ENCODE measurements at places on chromosomes 13 and 19.

- no peak for DNase-seq
These were observed 594 bp downstream of the ZNF146 start for GRCh38 chr19:36215276-36216123.

DNA sequence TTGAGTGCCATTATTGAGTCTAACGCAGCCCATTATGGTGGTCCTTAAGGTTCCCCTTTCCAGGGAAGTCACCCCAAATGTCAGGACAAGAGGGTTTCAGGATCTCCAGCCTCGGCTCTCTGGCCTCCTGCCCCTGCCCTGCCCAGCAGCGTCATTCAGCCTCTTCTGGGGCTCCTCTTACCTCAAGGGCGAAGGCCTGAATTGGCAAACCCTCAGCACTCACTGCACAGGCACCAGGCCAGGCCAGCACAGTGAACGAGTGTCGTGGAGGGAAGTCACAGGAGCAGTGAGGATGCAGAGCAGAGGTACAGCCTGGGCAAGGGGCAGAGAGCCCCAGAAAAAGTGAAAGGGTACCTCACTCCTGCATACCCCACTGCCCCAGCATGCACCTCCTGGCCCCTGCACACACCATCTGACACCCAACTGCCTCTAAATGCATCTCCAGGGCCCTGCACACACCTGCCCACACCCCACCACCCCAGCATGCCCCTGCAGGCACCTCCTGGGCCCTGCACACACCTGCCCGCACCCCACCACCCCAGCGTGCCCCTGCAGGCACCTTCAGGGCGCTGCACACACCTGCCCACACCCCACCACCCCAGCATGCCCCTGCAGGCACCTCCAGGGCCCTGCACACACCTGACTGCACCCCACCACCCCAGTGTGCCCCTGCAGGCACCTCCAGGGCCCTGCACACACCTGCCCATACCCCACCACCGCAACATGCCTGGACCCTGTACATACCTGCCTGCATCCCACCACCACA, 19.8 kb downstream of the SLC25A42 start:
- DNase-seq, result no peak

- DNase-seq, result no peak
These were observed 71.8 kb downstream of the CDADC1 start for GRCh38 chr13:49319551-49319950.

DNA sequence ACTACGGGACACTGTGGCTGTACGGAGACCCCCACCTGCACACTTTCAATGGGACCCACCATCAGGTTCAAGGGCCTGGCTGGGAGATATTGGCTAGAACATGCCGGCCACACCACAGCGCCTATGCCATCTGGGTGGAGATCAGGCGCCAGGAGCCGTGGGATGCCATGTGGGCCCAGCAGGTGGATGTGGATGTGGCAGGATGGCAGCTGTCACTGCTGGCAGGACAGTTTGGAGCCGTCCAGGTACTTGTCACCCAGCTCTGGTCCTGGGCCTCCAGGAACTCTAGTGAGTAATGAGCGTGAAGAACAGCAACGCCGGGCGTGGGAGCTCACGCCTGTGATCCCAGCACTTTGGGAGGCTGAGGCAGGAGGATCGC, 15.7 kb upstream of the FXYD3 start:
- no peak for DNase-seq

- no peak for DNase-seq
These were observed 33.1 kb downstream of the HPN start for GRCh38 chr19:35074426-35075201.

- DNase-seq, result no peak
These were observed 961.8 kb upstream of the SPRY2 start for GRCh38 chr13:81302677-81303076.

DNA sequence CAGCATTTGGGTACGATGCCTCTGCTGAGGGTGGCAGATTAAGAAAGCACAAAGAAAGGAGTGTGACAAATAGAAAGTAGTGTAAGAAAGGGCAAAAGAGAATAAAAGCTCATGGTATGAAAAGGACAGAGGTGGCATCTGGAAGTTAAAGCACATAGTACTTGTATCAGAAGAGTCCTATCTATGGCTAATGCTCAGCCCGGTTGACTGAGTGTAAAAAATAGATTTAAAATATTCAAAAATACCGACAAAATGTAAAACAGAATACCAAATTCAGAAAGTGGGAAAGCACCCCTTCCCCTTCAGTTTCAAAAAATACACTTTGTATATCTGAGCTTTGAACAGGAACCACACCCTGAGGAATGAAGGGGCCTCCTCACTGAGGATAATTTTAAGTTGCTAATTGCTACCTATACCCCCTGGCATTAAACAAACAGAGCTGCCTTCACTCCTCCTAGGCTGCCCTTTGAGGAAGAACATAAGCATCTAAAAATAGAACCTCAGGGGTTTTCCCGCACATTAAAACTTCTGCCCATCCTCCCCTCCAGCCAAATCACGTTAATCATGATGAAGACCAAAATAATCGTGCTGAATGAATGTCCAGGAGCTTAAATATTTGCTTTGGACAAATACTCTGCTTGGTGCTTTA, 43.3 kb downstream of the DLEU7 start:
- no peak for DNase-seq

DNA sequence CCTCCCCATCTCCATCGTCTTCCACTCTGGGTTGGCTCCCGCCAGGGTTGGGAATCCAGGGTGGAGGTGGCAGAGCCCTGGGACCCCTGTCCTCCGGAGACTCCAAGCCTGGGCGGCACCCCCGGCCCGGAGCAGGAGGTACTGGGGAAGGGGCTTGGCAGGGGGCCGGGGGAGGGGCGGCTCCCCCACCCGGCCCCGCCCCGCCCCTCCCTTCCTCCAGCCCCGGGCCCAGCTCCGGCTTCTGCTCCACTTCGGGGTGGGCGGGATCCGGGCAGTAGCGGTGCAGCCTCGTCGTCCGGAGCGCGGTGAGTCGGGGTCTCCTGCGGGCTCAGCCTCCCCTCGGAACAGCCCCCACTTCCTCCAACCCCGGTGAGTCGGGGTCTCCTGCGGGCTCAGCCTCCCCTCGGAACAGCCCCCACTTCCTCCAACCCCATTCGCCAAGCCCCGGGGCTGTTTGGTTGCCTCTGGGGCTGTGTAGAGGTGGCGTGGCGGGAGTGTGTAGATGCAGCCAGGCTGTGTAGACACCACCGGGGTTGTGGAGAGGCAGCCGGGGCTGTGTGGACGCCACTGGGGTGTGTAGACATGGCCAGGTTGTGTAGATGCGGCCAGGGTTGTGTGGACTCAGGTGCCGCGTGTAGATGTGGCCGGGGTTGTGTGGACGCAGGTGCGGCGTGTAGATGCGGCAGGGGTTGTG, at the start of gene TMPRSS9:
Gene TMPRSS9 (plus strand): TSS at position 274 of the 694 bp plus-strand sequence. CDS start 29,521 bp downstream, outside the sequence.
- no peak for DNase-seq

DNA sequence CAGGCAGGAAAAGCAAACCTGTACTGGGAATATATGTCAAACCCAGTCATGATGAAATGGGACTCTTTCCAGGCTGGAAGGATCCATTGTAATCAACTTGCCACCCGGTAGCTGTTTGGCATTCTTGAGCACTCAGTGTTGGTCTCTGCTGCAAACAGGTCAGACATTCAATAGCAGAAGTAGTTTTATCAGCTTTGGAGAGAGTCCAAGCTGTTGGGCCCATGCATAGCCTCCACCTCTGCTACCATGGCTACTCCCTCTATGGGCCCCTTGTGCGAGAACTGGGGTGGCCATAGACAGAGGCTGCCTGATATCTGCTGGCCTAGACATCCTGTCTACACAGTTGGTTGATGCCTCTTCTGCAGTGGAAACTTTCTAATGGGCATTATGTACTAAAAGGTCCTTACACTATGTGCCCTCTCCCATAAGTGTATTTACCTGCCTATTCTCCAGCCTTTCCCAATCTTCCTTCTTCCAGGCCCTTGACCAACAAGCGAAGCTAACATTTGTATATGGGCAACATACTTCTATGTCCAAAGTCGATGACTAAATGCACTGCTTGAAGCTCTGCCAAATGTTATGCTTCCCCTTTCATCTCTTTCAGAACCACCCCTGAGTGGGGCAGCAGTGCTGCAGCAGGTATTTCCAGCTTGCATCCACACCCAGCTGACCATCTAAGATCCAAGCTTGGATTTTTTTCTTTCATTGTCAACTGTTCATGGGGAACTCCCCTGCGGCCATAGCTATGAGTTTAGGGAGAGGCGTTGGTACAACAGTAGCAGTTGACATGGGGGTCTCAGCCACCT, 5.3 kb upstream of the RNF6 start:
- no peak for DNase-seq

DNA sequence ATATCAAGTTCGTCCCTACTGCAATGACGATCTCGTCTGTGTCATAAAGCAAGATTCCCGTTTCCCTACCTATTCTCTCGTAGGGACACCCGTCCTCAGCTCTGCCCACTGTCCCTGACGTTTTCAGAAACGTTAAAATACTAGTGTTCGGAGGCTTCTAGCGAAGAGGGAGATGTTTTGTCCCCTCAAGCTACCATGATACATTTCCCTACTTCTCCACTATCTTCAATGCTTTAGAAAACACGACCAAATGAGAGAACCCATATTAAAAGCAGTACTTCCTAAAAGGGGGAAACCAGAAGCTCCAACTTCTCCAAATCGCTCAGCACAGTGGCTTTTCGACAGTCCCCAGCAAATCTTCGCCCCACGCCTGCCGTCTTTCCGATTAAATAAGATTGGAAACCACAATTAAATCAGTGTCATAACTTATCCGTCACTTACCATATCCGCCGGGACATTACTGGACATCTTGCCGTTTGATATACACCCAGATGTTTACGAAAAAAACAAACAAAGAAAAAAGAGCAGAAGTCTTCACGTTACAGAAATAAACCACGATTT, 1.3 kb downstream of the UBL3 start:
- peak; percentile 71 for DNase-seq

DNA sequence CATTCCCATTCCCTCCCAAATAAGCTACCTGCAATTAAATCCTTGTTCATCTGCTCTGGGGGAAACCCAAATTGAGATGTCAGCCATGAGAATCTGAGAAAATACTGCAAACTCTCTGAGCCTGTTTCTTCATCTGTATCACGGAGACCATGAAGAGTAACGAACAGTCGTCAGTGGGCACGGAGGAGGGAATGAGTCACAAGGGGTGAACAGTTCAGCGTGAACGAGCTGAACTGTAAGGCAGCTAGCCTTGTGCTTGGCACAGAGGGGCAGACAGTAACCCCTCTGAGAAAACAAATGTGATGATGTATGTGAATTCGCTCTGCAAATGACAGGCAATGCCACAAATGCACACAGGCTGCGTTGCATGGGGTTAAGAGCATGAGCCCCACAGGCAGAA, 288.7 kb downstream of the FOXO1 start:
- no peak for DNase-seq

DNA sequence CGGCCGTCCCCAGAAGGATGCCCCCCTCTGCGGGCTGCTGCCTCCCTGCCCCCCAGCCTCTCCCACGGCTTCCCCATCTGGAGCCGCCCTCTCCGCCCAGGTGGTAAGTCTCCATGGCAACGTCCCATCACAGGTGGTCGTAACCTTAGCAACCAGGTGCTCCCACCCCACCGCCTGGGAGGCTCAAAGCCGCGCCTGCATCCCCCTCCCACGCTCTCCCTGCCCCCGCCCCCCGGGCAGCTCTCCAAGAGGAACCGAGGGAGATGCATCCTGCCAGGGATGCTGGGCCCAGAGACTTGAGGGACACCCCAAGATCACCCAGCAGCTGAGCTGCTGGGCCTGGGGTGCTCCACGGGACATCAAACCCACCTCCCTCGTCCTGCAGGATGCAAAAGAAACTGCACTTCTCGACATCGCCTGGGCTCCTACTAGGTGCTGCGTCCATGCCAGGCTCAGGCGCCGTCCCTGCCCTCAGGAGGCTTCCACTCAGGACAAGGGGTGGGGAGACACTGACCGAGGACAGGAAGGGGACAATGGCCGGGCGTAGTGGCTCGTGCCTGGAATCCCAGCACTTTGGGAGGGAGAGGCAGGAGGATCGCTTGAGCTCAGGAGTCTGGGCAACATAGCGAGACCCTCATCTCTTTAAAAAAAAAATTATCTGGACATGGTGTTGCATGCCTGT, 5.0 kb upstream of the LINGO3 start:
- no peak for DNase-seq

GRCh38 chr19:13238891-13239534, 88.8 kb downstream of the IER2 start:
- no peak for DNase-seq

- DNase-seq, result peak; percentile 46
These were observed 4.1 kb downstream of the ZIC5 start for GRCh38 chr13:99967498-99967868.

DNA sequence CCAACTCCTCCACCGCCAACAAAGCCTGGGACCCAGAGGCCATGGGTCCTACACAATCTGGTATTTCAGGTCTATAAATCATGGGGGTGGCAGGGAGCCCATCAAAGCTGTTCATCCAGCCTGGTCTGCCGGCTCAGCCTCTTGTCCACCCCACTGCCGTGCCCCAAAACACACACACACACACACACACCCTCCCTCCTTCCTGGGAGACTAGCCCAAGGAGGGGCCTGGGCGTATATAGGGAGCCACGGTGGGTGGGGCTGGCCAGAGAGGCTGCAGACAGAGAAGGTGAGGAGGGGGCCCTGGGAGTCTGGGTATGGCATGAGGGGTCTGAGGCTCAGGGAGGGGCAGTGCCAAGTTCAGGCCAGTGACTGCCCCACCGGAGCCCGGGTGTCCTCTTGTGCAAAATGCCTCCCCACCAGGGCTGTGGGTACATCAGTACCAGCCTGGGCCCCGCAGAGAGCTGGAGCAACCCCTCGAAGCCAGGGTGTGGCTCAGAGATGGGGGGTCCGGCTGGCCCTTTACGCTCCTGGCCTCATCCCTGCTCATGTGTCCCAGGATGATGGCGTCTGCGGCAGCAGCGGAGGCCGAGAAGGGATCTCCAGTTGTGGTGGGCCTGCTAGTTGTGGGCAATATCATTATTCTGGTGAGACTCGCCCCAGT, at the start of gene UPK1A:
Gene UPK1A (plus strand): TSS at position 267 of the 663 bp plus-strand sequence. CDS start 296 bp downstream, at position 563.
- peak; percentile 26 for DNase-seq

DNA sequence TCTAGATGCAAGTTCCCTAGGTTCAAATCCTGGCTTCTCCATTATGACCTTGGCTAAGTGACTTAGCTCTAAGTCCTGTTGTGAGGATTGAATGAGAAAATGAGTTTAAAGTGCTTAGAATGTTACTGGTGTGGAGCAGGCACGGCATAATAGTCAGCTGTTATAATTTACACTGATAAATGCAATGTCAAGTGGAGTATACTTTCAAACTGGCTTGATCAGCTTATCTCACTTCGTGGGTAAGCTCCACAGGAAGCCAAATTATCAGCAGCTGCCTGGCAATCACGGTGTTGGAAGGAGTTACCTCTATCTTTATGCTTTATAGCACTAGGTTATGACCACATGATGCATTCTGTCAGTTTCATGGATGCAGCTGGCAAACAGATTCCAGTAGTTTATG, 272.8 kb downstream of the OLFM4 start:
- peak; percentile 18 for DNase-seq

GRCh38 chr13:99153219-99153618, 47.4 kb upstream of the UBAC2 start:
- DNase-seq, result no peak

DNA sequence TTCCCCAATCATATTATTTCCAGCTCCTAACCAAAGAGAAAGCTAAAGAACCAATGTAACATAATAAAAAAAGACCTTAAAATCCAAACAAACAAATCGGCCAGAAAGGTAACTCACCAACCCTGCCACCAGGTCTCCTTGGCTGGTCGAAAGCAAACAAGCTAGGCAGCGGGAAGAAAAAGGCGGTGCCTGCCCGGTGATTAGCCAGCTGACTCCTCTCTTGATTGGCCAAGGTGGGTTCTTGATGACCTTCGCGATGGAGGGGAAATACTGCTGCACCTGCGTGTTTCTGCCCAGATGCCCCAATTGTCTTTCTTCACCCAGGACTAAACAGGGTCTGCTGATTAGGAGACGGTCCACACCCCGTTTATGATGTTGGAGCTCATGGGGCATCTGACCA, at the start of gene NLRP11:
Gene NLRP11 (minus strand): TSS at position 154 of the 400 bp plus-strand sequence. CDS start 13,825 bp downstream, outside the sequence.
- no peak for DNase-seq

- no peak for DNase-seq
These were observed 124.2 kb downstream of the TBC1D4 start for GRCh38 chr13:75357576-75358289.
